ENCODE measurements at places on chromosomes 3 and 15. TPM values are rescaled to one million over a fixed set of nuclear protein-coding genes. Genes with fewer than 3 reads are reported as not detected.

The OR5K2 gene
- total RNA-seq = not detected

- no peak for DNase-seq
- H3K4me3 ChIP-seq = no peak overlapping the region
- H3K36me3 ChIP-seq = no peaks in the 10 kb centered on the region
- H3K27me3 ChIP-seq = no peaks in the 10 kb centered on the region
- H3K4me1 ChIP-seq = no peaks in the 10 kb centered on the region
These were observed 338.8 kb upstream of the DNAJC19 start for GRCh38 chr3:181328346-181328745.

The CAMK1 gene
- total RNA-seq = 31.7 TPM

DNA sequence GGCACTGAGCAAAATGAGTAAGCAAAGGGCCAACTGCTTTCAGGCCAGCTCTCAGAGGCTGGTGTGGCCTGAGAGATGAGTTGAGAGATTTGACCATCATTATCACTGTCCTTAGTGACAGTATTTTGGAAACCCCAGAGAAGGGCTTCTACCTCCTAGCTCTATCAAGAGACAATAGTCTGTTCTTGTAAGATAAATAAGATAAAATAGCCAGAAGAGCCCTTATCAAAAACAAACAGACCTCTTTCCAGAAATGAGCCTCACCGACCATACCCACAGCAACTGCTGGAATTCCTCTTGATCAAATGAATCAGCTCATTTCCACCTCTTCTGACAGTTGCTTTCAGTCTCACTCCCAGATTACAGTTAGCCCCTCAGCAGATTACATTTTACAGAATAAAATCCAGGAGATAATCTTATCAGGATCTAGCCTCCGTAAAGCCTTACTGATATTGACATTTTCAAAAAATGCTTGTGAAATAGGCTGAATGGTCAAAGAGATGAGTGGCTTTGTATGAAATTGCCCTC lies 4.5 kb downstream of the HDC start:
- H3K4me1 ChIP-seq = peaks cover 73% of the 10 kb centered on the region
- peak overlapping the region; percentile 17 for H3K4me3 ChIP-seq
- no peak for DNase-seq
- H3K27me3 ChIP-seq = no peaks in the 10 kb centered on the region
- H3K27ac ChIP-seq = peak overlapping the region; percentile 93
- H3K36me3 ChIP-seq = peaks cover 2% of the 10 kb centered on the region

DNA sequence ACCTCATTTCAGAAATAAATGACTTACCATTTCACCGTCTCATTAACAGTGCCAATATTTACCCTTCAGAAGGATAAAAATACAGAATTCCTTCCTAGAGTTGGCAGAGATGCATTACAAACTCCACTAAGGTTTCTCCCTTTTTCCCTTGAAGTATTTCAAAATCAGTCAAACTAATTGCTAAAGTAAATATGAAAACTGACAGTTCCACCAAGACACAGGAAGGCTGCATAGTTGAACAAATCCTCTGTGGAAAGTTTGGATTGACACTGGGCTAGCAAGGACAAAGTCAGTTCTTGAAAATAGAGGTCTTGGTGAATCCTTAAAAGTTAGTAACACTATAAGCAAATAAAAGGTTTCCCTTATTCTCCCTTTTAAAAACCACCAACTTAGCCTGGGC lies 34.5 kb downstream of the DCP1A start:
- H3K27ac ChIP-seq = no peak overlapping the region
- H3K27me3 ChIP-seq = no peaks in the 10 kb centered on the region
- no peaks in the 10 kb centered on the region for H3K4me1 ChIP-seq
- H3K4me3 ChIP-seq = no peak overlapping the region
- H3K36me3 ChIP-seq = peaks cover 21% of the 10 kb centered on the region

All from activated CD8-positive, alpha-beta memory T cell treated with anti-CD3 and anti-CD28 coated beads, Interleukin-2, amount 10 ng/mL, durations not matched to agents 7 days and 5 days (primary cell).